ENCODE measurements at places on chromosomes 1 and 21. TPM values are rescaled to one million over a fixed set of nuclear protein-coding genes. Genes with fewer than 3 reads are reported as not detected.

DNA sequence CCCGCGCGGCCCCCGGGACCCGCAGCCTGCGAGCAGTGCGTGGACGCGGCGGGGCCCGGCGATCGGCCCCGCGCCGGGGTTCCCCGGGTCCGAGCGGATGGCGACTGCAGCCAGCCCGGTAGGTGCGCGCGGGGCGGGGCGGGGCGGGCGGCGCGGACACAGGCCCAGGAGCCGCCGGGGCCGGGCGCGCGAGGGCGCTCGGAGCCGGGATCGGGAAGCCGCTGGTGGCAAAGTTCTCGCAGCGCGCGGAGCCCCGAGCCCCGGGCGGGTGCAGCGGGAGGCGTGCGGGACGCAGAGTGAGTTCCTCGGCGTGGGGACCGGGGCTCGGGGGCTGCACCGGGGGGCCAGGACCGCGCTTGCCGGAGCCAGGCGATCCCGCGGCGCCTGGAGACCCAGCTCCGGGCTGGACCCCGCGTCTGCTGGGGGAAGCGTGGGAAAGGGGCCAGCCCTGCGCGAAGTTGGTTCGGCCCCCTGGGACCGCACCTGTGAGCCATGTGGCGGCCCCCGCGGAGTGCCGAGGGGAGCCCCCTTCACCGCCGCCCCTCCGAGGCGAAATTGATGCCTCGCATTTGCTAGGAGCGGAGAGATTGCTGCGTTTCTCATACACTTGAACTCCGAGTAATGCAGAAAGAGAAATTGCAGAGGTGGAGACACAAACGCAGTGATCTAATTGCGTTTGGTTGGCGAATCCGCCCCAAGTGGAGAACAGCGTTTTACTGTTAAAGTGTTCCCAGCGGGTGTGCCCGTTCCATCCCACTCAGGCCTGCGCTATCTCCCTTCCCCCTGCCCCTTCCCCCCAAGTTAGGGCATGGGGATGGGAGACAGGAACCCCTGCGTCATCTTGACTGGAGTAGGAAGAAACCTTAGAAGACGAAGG lies 228.9 kb upstream of the TMEM51 start:
- peak; percentile 30 for DNase-seq

DNA sequence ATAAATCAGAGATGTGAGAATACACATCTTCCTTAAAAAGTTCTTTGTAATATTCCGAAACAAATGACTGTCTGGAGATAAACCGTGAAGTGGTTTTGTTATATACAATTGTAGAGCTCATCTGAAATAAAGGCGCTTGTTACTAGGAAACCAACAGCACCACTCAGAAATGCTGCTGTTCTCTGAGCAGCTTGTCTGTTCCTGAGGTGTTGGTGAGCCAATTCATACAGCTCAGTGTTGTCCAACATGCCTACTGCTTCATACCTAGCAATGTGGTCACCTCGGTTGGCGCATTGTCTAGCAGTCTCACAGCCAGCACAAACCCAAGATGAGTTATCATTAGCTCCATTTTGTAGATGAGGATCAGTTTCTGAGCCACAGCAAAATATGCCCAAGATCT lies 44.4 kb downstream of the GFI1 start:
- DNase-seq = no peak

DNA sequence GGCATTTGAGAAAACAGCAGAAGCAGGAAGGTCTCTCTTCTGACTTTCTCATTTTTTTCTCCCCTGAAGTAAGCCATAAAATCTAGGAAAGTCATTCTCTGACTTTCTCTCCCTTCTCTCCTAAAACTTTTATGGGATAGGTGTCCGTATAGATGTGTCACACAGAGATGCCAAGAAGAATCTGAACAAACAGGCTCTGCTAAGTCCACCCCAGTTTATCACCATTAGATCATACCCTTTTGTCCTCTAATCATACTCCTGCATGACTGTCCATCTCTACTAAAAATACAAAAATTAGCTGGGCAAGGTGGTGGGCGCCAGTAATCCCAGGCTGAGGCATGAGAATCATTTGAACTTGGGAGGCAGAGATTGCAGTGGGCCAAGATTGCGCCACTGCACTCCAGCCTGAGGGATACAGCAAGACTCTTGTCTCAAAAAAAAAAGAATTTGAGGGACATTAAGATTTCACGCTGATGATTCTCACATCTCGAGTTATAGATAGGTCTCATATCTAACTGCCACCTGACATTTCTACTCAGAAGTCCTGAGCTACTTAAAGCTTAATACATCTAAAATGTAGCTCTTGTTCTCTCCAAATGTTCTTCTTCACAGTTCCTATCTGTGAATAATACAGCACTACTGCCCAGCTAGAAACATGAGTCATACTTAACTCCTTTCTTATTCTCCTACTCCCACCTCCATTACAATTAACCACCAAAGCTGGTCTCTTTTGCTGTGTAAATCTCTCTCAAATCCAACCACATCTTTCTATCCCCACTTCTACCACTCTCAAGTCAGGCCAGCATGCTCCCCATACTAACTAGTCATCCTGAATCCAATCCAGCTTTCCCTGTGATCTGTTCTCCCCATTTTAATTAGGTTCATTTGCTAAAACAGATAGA lies 47.7 kb downstream of the ZNF644 start:
- DNase-seq = no peak

GRCh38 chr1:26288311-26288941 lies 8.5 kb downstream of the SH3BGRL3 start:
- no peak for DNase-seq

DNA sequence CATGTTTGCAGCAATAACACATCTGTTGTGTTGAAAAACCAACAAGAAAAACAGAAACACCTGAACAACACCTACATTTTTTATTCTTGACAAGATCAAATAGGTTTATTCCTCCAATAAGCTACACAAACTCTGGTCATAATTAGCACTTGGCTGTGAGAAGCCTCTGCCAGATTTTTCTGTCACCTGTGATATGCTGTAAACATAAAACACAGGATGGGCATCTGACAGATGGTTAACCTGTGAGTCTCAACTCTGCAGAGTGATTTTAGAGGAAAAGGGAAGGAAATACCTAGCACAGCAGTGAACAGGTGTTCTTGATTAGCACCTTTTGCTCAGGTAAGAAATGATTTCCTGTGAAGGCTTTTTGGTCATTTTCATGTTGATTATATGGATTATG lies 175.4 kb upstream of the COA6 start:
- no peak for DNase-seq

DNA sequence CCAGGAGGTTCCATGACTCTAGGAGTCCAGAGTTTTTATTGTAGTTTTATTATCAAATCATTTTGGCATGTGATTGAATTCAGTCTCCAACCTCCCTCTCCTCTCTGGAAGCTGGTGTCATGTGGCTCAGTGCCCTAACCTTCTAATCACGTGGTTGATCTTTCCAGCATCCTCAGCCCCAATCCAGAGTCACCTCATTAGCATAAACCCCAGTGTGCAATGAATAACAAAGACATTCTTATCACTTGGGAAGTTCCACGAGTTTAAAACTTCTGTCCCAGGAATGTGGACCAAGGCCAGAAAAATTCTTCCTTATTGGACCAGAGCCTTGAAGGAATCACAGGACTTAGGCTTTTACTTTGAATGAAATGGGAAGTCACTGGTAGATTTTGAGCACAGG lies 52.2 kb downstream of the KIRREL1 start:
- DNase-seq = peak; percentile 52

E2F2 gene
- not detected for total RNA-seq

PLA2G2A gene
- 2.7 TPM for total RNA-seq

TOR3A gene
- total RNA-seq = 5.9 TPM

AADACL4 gene
- total RNA-seq = not detected
